AG09309 (cell line): ENCODE measurements at places on chromosomes 11 and 22.

- DNase-seq: no peak
These were observed 934 bp downstream of the HSD17B12 start for GRCh38 chr11:43681401-43681942.

- no peak for DNase-seq
These were observed 21.8 kb downstream of the TSPAN18 start for GRCh38 chr11:44748606-44749005.

GRCh38 chr22:45580726-45581381 lies 78.2 kb downstream of the FBLN1 start:
- DNase-seq: no peak

- DNase-seq: no peak
These were observed 48.2 kb downstream of the STK33 start for GRCh38 chr11:8545698-8546366.

DNA sequence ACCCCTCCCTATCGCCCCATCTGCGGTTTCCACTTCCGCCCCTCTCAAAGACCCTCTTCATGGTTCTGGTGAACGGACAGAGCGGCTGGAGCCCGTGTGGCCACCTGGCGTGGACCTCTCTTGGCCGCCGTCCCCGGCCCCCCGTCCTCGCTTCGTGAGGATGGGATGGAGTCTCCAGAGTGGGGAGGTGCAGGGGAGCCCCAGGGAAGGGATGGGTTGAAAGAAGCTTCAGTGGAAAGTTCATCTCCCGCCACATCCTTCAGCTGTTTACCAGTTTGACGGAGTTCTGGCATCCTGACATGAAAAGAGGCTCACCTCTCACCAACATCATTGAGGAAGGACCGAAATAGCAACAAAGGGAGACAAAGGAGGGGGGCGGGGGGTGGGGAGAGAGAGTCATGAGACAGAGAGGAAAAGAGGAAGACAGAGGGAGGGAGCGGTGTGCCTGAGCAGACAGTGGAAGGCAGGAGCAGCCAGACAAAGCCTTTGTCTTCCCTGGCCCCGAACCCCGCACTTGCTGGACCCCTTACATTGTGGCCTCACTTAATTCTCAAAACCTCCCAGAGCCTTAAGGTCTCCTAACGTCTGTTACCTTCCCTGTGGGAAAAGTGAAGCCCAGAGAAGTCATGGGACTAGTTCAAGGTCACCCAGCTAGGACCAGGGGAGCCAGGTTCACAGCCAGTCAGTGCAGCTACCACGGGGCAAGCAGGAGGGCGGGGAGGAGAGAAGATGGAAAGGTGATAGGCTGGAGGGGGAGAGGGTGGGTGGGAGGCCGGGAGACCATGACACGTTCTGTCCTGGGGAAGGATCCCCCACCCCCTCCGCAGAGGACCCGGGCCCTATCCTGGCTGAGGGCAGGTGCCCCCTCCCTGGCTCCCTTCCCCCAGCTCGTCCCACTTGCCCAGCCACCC lies 54.9 kb downstream of the CD6 start:
- no peak for DNase-seq

GRCh38 chr11:18594999-18595749 lies 4.4 kb upstream of the MISFA start:
- peak; percentile 46 for DNase-seq

DNA sequence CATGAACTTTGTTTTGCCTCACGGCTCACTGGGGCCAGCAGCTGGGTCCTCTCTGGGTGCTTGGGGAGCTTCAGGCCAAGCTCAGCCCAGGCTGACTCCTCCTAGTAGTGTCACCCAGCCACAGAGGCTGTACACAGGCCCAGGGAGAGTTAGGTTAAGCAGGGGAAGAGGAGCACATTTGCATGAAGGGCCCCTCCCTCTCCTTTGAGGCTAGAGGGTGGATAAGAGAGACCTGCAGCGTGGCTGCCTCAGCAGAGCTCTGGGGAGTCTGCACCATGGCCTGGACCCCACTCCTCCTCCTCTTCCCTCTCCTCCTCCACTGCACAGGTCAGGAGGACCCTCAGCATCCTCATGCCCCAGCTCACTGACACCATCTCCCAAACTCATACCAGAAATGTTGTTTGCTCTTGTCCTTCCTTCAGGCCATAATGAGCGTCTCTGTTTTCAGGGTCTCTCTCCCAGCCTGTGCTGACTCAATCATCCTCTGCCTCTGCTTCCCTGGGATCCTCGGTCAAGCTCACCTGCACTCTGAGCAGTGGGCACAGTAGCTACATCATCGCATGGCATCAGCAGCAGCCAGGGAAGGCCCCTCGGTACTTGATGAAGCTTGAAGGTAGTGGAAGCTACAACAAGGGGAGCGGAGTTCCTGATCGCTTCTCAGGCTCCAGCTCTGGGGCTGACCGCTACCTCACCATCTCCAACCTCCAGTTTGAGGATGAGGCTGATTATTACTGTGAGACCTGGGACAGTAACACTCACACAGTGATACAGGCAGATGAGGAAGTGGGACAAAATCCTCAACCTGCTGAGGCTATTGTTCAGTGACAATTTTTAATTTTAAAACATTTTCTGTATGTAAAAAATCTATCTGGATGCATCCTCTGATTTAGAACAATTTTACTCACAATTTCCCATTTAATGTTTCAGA lies 82.4 kb upstream of the VPREB1 start:
- no peak for DNase-seq

DNA sequence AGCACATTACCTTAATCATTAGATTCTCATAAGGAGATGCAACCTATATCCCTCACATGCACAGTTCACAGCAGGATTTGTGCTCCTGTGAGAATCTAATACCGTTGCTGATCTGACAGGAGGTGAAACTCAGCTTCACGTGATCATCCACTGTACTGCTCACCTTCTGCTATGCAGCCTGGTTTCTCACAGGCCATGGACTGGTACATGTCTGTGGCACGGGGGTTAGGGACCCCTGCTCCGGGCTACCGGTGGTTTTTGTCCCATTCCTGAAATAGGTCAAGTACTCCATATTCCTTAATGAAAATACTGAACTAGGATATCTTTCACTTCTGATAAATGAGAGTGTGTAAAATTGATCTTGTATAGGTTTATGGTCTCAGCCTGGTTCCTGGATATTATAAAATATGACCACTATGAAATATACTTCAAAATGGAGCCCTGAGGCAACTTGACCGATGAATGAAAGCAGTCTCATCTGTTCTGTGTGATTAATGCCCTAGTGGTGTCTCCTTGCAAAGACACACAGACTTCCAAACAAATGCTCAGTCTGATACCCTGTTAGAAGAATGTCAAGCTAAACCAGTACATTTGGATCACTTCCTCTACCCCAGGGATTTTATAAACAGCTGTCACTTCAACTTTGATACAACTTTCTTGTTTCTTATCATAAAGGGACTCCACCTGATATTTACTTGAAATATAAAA lies 492.9 kb upstream of the ANO3 start:
- no peak for DNase-seq

DNA sequence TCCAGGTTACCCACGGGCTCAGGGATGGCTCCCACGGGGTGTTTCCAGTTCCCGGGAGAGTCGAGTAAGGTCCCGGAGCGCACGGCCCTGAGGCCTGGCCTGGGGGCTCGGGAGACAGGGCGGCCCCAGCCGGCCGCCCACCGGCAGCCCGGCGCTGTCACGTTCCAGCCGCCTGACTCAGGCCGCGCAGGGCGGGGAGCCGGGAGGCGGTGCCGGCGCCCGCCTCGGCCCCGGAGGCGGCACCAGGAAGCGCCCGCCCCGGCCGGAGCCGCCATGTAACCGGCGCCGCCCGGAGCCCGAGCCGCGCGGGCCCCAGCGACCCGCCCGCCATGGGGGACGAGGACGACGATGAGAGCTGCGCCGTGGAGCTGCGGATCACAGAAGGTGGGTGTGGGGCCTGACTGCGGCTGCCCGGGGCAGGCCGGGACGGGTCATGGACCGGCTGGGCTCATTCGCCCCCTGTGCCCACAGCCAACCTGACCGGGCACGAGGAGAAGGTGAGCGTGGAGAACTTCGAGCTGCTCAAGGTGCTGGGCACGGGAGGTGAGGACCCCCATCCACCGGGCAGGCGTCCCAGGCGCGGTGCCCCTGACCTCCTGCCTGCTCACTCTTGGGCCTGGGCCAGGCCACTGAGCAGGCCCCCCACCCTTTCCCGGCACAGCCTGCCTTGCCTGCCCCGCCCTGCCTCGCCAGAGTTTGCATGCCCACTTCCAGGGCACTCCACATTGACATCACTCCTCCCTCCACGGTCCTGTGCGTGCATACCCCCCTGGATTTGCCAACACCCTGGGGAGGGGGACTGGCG lies at the start of gene RPS6KA4:
TSS of gene RPS6KA4 (plus strand) at position 256 of the 805 bp plus-strand sequence. CDS start at position 330, 74 bp downstream.
- no peak for DNase-seq

DNA sequence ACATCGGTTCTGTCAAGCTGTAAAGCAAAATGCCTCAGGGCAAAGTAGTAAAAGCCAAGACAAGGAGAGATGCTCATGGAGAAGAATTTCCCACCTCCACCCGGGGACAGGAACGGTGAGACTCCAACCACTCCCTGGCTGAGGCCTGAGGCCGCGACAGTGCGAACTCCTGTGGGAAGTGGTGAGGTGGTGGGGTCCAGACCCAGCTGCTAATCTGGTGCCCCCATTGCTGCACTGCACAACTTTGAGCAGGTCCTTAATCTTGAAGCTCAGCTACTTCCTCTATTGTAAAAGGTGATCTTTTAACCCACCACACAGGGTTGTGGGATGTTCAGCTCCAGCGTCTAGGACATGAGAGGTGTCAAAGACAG lies 83.9 kb downstream of the ZC3H12C start:
- DNase-seq: no peak

- DNase-seq: no peak
These were observed 4.6 kb downstream of the MYH9 start for GRCh38 chr22:36383110-36383581.

- no peak for DNase-seq
These were observed 18.0 kb downstream of the RSPH14 start for GRCh38 chr22:23123804-23124254.
